Right renal pelvis (tissue), 4 donors: ENCODE measurements at places on chromosomes 16 and 17. TPM values are rescaled to one million over a fixed set of nuclear protein-coding genes. Genes with fewer than 3 reads are reported as not detected.

GRCh38 chr17:76079956-76080767 lies 1.2 kb downstream of the ZACN start:
- no peak for DNase-seq

GRCh38 chr17:79861413-79862216 lies 22.4 kb upstream of the CBX4 start:
- DNase-seq, result no peak

- no peak for DNase-seq
These were observed 164.1 kb downstream of the CMIP start for GRCh38 chr16:81608523-81609209.

- DNase-seq, result no peak
These were observed 308 bp downstream of the ADCY9 start for GRCh38 chr16:4115949-4116318.

GRCh38 chr16:51577621-51578303 lies 426.7 kb upstream of the SALL1 start:
- peak; percentile 78 for DNase-seq

GRCh38 chr16:23840310-23840709 lies 4.5 kb downstream of the PRKCB start:
- no peak for DNase-seq

DNA sequence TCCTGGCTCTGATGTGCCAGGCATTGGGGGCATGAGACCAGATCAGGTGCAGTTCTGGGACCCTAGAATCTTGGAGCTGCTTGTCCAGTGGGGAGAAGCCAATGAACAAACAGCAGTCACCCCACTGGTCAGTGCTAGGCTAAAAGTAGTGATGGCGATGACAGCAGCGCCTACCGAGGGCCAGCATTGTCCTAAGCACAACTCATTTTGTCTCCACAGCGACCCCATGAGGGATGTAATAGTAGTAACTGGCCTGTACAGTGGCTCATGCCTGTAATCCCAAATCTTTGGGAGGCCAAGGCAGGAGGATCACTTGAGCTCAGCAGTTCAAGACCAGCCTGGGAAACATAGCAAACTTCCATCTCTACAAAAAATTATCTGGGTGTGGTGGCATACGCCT lies 6.2 kb downstream of the SMCR8 start:
- DNase-seq, result no peak

Gene SDR42E1
- polyA plus RNA-seq, result 11.2 TPM

Gene ZNF385C
- 6.2 TPM for polyA plus RNA-seq

Gene OTOA
- 0.07 TPM for polyA plus RNA-seq

Gene MYH8
- 0.62 TPM for polyA plus RNA-seq

Gene GAS2L2
- polyA plus RNA-seq, result 0.07 TPM

GRCh38 chr16:75589306-75589705 lies 23.1 kb downstream of the GABARAPL2 start:
- no peak for DNase-seq

DNA sequence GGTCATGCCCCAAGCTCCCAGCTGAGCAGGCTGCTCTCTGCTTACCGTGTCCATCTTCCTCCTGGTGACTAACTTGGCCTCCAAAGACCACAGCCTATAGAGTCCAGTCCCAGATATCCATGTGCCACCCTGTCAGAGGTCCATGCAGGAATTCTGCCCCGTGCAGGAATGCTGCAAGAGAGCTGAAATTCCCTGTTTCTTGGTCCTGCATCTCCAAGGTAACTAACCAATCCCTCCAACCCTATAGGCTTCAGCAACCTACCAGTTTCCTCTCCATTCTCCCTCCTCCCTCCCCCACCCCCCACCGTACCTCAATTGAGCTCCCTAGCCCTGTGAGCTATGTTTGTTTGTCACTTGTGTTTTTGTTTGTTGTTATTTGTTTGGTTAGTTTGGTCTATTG lies 9.6 kb upstream of the MKS1 start:
- DNase-seq, result no peak

GRCh38 chr16:85888405-85889331 lies 10.3 kb upstream of the IRF8 start:
- DNase-seq, result no peak

DNA sequence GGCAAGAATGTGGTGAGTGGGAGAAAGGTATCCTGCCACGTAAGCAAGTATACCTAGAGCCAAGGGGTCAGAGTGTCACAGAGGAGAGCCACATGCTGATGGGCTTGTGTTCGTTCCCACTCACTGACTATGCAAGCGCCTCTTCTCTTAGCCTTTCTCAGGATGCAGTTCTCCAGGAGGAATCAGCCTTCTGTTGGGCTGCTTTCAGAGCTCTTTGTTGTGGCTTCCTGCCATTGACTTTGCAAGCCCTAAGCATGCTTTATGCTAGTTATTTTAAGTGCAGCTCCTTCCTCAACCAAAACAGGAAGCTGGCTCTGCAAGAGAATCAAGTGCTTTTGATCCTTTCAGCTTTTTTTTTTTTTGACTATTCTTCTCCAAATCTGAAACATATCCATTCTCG lies 66.6 kb downstream of the SIAH1 start:
- no peak for DNase-seq

Gene NLE1
- 15.8 TPM for polyA plus RNA-seq

Gene HASPIN
- polyA plus RNA-seq, result 2.9 TPM

DNA sequence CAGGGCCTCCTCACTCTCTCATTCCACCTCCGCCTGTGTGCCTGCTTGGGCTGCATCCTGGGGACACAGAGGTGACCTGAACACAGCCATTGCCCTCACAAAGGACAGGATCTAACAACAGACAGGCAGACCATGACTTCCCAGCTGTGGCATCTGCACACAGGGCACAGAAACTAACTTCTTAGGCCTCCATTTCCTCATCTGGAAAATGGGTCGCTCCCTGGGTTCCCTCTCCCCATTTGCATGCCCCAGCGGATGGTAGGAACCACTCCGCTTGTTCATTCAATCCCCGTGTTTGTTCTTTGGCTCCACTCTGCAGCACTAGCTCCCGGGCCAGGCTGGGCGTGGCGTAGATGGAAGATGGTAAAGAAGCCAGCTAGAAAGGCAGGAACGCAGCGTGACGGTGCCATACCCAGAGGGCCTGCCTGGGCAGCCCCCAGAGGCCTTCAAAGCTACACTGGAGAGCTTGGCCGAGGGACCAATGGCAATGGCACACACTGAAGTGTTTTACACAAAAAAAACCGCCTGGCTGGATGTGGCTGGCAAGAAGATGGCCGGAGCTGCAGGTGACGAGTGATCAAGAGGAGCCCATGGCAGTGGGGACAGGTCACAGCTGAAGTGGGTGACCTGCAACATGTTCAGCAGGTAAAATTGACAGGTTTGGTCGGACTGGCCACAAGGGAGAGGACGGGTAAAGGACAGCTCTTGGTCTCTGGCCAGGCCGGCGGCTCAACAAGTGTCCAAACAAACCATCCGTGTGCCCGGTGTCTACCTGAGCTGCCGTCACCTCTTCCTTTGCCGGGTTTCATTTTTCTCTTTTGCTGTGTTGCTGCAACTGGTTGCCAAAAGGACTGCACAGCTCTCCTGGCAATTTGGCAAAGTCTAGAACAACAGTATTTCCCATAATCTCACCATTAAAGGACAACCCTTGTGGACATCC lies 66.9 kb downstream of the SOCS1 start:
- DNase-seq, result no peak

DNA sequence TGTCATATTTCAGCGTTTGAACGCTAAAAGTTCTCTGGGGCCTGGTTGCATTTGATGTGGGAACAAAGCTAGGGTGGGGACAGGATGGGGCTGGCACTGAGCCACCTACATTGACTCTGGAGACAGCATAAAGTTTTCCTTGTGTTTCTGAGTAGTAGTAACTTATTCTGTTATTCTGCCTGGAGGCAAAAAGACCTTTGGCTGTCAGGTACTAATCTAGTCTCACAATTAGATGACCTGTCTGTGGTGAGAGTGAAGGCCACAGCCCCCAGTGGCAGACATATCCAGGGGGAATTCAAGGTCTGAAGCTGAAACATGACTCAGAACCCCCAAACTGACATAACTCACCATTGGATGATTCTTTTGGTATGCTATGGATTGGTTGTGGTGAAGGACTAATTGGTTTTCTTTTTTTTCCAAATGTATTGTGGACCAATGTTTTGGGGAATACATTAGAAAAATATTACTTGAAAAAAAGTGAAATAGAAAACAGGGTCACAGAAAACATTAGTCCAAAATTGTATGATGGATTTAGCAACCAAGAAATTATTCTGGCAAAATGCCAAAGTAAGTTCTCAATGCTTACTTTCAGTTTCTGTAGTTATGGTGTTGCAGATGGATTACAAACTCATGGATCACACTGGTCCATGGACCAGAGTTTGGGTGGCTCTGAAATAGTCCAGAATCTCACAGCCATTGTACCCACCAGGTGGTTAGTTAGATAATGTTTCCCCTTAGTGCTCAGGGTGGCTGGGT lies 10.5 kb upstream of the SALL1 start:
- no peak for DNase-seq

Gene CHMP1A
- polyA plus RNA-seq, result 73.0 TPM

DNA sequence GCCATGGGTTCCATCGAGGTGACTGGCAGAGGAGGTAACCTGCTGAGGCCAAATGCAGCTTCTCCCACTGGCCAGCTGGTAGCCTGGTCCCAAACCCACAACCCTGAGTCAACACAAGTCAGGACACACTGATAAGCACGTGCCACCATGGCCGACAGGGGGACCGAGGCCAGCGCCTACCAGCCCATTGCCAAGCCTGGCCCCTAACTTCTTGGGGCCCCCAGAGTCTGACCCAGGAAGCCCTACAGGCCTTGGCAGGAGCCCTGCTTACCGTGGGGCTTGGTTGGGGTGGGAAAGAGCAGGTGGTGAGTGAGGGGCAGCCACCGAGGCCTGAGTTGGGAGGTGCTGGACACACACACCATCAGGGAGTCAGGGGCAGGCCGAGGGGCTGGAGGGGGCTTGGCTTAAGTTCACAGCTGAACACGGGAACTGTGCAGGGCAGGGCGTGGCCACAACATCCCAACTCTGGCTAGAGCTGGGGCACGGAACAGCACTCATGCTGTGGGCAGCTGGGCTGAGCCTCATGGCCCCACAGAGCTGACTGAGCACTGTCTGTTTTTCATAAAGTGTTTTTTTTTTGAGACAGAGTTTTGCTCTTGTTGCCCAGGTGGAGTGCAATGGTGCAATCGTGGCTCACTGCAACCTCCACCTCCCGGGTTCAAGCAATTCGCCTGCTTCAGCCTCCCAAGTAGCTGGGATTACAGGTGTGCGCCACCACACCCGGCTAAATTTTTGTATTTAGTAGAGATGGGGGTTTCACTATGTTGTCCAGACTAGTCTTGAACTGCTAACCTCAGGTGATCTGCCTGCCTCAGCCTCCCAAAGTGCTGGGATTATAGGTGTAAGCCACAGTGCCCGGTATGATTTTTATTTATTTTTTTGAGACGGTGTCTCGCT lies 5.5 kb downstream of the MRPL28 start:
- DNase-seq, result no peak

- DNase-seq, result no peak
These were observed 44.3 kb upstream of the SMURF2 start for GRCh38 chr17:64706224-64707049.
